ENCODE measurements at places on chromosomes 3 and 15. TPM values are rescaled to one million over a fixed set of nuclear protein-coding genes. Genes with fewer than 3 reads are reported as not detected.

GRCh38 chr3:149621218-149622005, 36.4 kb downstream of the WWTR1 start:
- DNase-seq, result no peak

DNA sequence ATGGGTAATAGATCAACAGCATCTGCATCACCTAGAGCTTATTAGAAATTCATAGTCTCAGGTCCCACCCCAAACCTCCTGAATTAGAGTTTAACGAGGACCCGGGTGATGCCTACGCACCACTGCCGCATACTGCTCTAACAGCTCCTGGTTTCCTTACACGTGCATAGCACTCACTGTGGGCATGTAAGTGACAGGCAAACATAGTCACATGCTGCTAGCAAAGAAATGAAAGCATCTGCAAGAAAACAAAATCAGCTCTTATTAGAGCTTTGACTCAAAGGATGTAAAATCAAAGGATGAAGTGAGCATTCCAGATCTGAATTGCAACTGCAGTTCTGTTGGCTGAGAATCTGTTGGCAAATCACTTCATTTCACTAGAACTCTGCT, 19.1 kb upstream of the RIOX2 start:
- no peak for DNase-seq

DNA sequence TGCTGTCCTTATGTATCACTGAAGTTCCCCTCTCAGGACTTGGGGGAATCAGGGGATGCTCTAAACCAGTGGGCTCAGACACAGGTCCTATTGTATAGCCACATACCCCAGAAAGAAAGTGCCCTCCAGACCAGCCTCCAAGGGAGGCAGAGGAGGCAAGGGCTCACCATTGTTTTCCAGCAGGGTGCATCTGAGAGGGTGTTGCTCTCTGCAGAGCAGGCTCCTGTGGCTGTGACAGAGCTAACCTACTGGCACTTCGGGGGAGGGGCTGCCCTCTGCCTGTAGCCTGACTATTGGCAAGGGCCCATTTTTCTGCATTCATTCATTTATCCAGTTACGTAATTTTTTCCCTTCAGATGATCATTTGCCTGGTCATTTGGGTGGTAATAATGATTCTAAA, 39.9 kb downstream of the EEFSEC start:
- DNase-seq, result no peak

DNA sequence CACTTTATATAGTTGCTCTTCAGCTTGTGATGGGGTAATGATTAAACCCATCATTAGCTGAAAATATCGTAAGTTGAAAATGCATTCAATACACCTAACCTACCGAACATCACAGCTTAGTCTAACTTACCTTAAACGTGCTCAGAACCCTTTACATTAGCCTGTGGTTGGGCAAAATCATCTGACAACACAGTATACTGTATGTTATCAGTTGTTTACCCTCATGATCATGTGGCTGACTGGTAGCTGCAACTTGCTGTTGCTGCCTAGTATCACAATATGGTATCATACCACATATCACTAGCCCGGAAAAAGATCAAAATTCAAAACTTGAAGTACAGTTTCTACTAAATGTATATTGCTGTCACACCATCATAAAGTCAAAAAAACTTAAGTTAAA, 9.5 kb downstream of the ZNF280D start:
- DNase-seq, result no peak

The CPNE9 gene
- not detected for total RNA-seq
